ENCODE measurements at places on chromosomes 11 and 22.

- DNase-seq: peak; percentile 2
Measured at GRCh38 chr11:100827934-100828661, 141.0 kb downstream of the ARHGAP42 start.

- DNase-seq: no peak
Measured at GRCh38 chr11:96664110-96664509, 274.3 kb downstream of the JRKL start.

DNA sequence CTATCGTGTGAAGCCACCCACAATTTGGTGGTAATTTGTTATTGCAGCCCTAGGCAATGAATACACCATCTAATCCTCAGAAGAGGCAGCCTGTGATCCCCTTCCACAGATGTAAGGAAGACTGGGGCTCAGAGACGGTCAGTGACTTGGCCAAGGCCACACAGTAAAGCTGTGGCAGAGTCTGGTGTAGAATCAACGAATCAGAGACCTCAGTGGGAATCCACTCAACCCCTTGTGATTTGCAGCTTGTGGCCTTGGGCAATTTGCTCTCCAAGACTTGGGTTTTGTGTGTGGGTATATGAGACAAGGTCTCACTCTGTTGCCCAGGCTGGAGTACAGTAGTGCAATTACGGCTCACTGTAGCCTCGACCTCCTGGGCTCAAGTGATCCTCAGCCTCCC, 1.9 kb downstream of the LGALS2 start:
- DNase-seq: no peak

DNA sequence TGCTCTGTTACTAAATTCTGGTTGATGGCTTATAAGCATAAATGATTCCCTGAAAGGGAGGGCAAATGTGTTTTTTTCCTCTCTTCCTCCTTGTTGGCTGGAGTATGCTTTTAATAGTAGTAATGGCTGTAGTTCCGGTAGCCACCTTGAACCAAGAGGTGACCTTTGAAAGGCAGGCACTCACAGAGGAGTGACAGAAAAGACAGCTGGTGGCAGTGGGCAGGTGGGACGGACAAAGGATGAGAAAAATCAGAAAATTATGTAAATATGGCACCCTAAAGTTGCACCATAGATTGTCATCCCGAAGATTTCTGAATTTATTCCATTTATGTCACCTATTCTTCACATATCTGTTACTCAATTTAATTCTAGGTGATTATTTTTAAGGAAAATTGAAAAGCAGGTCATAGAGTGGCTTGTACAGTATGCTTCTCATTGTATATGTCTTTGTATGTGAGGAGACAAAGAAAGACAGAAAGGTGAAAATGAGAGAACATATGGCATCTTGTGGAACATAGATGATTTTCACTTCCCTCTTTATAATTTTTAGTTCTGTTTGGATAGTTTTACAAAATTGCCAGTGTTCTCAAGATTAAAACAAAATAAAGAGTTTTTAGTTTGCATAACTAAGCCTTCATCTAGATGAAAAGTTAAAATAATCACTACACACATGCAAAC, 17.0 kb downstream of the CASP12 start:
- no peak for DNase-seq

- DNase-seq: no peak
Measured at GRCh38 chr11:126645186-126645585, 289.7 kb downstream of the ST3GAL4 start.

GRCh38 chr11:62892077-62892922, 11.6 kb downstream of the SLC3A2 start:
- DNase-seq: no peak

- DNase-seq: no peak
Measured at GRCh38 chr11:78855116-78855515, 280.5 kb upstream of the NARS2 start.

- DNase-seq: no peak
Measured at GRCh38 chr11:97963528-97964331, 1057.0 kb upstream of the CNTN5 start.

DNA sequence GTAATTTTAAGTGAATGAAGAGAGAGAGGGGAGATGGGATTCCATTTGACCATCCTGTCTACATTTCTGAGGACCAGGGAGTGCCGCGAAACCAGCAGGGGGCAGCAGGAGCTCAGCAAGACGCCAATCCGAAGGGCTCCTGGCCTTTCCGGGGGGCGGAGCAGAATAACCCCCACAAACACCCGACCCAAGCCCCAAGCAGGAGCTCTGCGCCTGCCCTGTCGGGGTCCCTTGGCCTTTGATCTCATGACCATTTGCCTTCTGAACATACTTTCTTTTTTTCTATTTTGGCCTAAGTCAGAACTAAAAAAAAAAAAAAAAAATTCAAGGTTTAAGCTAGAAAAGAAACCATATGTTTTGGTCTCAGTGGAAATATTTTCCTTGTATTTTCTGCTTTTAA, 21.9 kb upstream of the SCN2B start:
- peak; percentile 82 for DNase-seq

DNA sequence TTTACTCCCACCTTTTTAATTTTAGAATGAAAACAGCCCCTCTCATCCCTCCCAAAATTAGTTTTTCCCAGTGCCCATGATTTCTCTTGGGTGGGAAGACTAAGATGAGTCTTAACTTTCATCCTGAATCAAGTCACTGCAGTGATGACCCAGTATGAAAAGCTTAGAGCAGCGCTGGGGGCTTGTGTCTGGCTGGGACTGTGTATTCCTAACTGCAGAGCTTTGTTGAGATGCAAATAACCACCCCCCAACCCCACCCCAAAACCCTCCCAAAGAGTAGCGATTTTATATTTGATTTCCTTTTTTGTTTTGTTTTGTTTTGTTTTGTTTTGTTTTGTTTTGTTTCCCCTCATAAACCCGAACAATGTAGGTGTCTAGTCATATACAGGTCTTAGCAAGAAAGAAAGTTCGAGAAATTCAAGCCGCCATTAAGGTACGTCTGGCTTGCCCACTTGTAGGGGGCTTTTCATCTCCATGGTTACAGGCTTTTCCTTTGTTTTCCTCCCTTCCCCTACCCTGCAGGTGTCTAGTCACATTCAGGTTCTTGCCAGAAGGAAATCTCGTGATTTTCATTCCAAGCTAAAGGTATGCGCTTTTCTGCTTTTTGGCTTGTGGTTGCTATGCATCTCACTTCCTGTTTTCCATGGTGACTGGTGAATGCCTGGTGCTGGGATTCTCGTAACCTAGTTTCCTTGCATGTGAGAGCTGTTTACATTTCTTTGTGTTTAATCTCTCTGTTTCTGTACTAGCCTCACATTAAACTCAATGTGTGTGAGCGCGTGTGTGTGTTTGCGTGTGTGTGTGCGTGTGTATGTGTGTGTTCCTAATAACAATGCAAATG, 144.6 kb upstream of the RASSF10 start:
- DNase-seq: no peak

DNA sequence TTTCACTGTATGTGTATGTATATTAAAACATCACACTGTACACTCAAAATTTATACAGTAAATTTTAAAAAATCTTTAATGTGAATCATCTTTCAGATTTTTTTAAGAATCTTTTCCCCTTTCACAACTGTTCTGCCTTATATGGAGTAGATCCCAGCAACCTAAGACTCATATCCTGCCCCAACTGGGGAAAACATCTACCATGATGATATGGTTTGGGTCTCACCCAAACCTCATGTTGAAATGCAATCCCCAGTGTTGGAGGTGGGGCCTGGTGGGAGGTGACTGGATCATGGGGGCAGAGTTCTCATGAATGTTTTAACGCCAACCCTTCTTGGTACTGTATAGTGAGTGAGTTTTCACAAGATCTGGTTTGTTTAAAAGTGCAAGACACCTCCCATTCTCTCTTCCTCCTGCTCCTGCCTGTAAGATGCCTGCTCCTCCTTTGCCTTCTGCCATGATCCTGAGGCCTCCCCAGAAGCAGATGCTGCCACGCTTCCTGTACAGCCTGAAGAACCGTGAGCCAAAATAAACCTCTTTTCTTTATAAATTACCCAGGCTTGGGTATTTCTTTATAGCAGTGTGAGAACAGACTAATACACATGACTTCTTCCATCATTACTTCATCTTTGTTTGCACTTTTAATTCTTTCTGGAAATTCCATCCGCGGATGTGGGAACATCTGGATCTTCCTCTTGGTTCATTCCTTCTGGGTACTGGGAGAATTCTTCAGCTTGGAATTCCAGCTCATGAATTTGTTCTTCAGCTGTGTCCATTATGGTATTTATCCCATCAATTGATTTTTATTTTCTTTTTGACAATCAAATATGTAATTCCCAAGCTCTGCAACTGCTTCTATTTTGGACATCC, 36.9 kb downstream of the LINC01488 start:
- DNase-seq: no peak

- no peak for DNase-seq
Measured at GRCh38 chr11:72379384-72380131, 54.8 kb downstream of the CLPB start.

GRCh38 chr11:46698597-46698996, 1.8 kb downstream of the ARHGAP1 start:
- DNase-seq: no peak

DNA sequence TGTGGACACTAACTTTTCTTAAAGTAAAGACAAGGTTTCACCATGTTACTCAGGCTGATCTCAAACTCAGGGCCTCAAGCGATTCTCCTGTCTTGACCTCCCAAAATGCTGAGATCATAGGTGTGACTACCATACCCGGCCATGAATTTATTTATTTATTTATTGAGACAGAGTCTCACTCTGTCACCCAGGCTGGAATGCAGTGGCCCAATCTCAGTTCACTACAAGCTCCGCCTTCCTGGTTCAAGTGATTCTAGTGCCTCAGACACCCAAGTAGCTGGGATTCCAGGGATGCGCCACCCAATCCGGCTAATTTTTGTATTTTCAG, 29.7 kb upstream of the PCF11 start:
- DNase-seq: no peak

GRCh38 chr11:34358258-34358727, 483 bp upstream of the ABTB2 start:
- DNase-seq: no peak

DNA sequence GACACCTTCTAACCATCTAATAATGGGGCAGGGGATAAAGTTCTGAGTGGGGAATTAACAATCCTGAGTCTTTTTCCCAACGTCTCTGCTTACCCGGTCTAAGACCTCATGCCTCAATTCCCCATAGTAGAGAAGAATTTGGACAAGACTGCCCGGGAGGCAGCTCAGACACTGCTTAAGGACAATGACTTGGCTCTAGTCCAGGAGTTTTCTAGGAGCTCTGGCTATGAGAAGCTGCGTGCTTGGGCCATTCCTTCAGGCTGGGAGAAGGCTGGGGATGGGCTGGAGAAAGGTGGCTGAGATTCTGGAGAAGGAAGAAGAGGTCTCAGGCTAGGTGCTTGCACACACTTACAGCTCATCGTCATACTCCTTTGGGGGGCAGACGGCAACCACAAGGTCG, 19.8 kb upstream of the ABCC8 start:
- DNase-seq: no peak

DNA sequence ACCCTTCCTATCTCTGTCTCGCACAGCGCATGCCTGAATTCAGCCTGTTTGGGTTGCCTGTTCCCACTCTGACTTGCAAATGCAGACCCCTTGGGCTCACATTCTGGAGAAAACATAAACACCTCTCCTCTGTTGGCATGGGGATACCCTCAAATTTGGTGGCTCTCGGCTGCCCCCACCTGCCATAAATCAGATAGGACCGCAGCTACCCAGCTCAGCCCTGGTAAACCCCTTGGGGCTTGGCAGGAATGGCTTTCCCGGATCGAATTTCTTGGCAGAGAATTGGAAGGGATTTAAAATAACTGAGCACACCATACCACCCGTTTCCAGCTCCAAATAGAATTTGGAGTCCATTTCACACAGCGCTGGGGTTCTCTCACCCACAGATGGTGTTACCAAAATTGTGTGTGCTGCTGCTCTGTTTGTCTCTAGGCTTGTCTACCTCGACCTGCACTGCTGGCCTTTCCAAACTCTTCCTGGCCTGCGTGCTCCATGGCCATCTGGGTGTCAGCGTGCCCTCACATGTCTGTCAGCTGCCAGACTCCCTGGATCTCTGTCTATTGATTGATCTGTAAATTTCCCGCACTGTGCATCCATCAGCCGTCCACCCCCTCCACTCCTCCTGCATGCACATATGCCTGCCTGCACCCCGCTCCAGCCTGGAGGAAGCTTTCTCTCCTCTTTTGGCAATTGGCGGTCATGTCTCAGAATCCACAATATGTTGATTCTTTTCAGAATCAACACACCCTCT, 134.0 kb downstream of the NTM start:
- no peak for DNase-seq

DNA sequence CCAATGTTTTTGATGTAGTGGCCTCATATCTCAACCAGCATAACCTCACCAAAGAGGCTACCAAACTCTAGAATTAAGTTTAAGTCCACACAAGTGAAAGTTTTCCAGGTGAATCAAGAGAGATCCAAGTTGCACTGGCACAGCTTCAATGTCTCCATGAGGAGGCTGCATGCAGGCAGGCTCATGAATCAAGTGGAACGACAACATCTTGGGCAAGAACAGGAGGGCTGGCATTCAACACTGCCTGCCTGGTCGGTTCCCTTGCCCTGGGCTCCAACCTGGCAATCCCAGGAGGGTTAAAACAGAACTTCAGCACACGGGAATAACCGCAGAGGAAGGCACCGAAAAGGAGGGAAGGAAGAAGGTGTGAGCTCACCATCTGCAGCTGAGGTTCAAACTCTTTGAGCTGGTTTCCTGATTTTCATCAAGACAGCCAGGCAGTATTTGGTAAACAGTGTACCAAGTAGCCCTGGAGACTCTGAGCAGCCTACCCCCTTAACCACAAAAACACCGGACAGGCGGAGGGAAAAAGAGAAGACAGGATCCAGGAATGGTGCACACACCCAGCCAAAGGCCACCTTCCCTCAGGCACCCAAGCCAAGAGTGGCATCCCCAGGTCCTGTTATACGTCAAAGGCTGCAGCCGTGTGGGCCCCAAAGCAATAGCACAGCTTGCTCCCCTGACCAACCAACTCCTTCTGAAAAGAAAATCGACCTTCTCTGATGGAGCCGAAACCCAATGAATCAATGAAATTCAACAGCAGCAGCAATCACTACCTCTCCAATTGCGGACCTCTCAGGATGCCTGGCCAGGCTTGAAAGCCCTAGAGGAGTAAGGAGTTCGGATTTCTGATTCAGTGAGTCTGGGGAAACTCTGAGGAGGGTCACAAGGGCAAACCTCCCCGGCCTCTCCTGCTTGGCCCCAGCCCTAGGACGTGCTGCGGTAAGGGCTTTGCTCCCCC, 1.3 kb downstream of the PACSIN2 start:
- no peak for DNase-seq

GRCh38 chr11:111729071-111729830, 36.9 kb downstream of the PPP2R1B start:
- no peak for DNase-seq

DNA sequence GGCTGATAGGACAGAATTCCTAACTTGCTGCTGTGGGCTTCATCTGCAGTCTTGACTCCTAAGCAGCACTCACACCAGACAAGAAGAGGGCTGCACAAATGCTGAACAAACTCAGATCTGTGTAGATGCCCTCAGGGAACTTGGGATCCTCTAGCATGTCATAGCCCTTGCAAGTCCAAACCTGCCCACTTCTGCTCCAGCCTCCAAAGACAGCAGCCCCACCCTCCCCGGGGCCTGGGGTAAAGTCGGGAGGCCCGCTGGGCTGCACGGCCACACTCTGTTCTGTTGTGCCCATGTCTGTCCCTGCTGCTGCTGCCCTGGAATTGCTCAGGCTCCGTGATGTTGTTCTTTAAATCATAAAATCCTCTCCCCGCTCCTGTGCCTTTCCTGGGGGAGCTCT, 28.3 kb downstream of the DRD2 start:
- no peak for DNase-seq
